ENCODE measurements at places on chromosomes 12 and 14. TPM values are rescaled to one million over a fixed set of nuclear protein-coding genes. Genes with fewer than 3 reads are reported as not detected.

Gene AMHR2
- not detected for total RNA-seq

DNA sequence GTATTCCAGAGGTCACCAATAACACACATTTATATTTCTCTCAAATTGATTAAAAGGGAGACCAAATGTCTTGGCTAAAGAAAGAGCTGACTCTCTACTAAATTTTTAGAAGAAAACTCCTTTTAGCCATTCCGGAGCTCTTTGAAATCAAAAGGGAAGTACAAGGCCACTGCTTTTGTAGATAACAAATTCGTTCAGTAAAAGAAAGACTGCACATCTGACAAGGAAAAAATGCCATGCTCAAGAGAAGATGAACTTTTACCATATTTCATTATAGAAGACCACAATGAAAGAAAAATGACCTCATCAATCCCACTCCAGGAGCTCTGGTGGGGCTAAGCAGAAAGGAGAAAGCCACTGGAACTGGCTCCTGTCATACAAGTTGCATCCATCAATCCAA lies 57.6 kb downstream of the SPTSSA start:
- DNase-seq, result no peak

Gene CLEC14A
- total RNA-seq, result not detected

- no peak for DNase-seq
These were observed 592.4 kb upstream of the SEL1L start for GRCh38 chr14:82126006-82126405.

Gene SAMD15
- 0.95 TPM for total RNA-seq

- peak; percentile 88 for DNase-seq
These were observed 102.0 kb downstream of the TMEM30B start for GRCh38 chr14:61179061-61179690.

Gene EML1
- 5.4 TPM for total RNA-seq

DNA sequence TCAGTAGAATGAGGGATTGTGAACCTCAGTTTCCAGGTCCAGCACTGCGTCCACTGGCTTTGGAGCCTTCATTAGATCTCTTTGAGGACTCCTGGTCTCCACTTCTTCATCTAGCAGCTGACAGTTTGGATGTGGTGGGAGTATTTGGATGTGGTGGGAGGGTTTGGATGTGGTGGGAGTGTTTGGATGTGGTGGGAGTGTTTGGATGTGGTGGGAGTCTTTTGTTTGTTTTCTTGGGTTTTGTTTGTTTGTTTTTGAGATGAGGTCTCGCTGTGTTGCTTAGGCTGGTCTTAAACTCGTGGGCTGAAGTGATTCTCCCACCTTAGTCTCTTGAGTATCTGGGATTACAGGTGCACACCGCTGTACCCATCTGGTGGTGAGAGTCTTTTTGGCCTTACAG lies 64.7 kb downstream of the IFT43 start:
- DNase-seq, result no peak

Gene ANO6
- 51.6 TPM for total RNA-seq

Gene PROX2
- total RNA-seq, result not detected

- DNase-seq, result no peak
These were observed 18.2 kb downstream of the MSI1 start for GRCh38 chr12:120350576-120351350.

Gene SERPINA5
- not detected for total RNA-seq

DNA sequence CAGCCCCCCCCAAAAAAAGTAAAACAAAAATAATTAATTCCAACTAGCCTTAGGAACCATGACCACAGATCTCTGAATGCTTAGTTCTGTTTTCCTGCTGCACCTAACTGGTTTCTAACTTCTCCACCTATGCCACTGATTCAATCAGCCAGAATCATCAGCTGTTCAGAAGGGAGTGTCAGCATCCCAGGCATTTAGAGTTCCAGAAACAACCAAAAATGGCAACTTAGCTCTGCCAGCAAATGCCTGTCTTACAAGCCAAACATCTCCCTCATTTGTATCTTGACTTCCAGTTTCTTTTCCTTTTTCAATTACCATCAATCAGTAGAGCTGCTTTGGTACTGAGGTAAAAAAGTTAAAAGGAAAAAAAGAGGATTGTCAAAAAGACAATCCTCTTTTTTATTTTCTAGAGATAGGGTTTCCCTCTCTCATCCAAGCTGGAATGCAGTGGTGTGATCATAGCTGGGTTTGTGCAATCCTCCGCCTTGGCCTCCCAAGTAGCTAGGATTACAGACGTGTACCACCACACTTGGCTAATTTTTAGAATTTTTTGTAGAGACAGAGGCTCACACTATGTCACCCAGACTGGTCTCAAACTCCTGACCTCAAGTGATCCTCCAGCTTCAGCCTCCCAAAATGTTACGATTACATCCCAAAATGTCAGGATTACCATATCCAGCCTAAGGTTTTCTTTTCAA lies 45.2 kb upstream of the ISM2 start:
- DNase-seq, result no peak

DNA sequence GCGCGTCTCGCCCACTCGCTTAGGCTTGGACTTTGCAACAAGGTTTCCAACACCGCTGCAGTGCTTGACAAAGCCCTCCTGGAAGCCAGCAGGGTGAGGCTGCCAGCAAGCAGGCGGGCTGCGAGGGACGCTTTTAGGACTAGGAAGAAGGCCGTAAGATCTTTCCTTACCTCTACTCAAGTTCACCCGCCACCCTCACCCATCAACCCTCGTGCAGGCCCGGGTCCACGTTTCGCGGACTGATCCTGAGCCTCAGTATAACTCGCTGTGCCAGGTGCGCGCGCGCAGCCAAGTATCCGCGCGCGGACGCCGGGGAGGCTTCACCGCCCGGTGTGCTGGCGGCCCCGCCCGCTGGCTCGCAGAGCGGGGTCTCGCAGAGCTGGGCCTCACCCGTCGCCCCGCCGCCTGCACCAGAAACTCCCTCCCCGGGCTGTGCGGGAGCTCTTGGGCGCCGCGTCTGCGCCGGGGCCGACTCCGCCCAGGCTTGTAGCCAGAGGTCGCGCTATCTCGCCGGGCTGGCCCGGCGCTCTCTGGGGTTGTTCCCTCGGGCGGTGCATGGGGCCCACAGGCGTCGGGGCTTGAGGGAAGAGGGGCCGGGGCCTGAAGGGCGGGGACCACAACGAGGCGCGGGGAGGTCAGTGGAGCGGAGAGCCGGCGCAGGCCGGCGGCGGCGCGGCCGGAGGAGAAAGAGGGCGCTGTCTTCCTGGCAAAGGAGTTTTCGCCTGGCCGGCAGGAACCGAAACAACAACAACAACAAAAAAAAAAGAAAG lies 7.6 kb upstream of the SIX1 start:
- peak; percentile 79 for DNase-seq

DNA sequence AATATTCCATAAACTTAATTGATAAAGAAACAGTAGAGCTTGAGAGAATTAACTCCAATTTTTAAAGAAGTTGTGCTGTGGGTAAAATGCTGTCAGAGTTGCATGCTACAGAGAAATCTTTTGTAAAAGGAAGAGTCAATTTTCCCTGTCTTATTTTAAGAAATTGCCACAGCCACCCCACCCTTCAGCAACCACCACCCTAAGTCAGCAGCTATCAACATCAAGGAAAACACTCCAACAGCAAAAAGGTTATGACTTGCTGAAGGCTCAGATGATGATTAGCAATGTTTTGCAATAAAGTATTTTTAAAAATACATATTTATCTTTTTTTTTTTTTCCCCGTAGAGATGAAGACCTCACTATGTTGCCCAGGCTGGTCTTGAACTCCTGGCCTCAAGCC lies 6.5 kb upstream of the DRAM1 start:
- DNase-seq, result no peak
